ENCODE measurements at places on chromosomes 7 and 10.

DNA sequence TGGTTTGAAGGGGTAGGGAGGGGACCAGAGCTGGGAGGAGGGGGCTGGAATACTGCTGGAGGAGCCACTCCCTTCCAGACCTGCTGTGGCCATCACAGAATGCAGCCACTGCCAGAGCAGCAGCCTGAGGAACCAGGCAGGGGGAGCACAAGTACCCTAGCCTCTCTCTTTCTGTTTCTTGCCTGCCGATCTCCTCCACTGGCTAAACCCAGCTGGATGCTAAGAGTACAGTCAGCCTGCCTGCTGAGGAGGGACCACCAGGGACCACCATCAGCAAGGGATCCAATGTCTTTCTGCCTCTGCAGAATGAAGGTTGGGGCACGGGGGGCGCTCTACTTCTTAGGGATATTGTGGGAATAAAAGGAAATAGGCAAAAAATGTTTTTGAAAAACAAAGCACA lies 4.7 kb downstream of the BLVRA start:
- DNase-seq: no peak

DNA sequence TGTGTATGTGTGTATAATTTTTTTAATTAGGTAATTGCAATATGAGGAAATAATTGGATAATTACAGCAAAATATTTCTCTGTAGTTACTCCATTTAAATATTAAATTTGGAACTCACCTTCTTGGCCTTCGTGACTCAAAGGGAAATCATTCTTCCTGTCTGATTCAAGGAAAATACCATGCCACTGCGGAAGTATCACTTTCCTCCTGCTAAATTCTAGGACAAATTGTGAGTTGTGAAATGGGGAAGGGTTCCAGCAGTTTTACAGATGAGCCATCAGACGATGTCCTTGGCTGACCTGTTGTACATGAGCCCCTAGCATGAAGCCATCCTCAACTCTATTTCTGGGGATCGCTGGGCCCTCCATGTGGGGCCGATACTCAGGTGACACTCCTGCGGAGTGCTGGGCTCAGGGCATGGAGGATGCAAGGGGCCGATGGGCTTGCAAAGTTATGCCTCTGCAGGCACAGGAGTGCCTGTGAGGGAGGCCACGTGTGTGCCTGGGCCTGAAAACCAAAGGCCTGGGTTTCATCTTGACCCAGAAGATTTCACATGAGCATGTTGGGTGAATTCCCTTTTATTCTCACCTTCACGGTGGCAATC lies 179.6 kb upstream of the TCERG1L start:
- no peak for DNase-seq

GRCh38 chr10:1573334-1573969 lies 163.9 kb downstream of the ADARB2 start:
- no peak for DNase-seq

DNA sequence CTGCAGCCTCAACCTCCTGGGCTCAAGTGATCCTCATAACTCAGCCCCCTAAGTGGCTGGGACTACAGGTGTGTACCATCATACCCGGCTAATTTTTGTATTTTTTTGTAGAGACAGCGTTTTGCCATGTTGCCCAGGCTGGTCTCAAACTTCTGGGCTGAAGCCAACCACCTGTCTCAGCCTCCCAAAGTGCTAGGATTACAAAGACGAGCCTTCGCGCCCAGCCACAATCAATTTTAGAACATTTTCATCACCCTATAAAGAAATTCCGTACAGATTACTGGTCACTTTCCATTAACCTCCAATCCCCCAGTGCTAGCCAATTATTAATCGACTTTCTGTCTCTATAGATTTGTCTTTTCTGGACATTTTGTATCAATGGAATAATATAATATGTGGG lies 32.3 kb upstream of the PALS2 start:
- no peak for DNase-seq

DNA sequence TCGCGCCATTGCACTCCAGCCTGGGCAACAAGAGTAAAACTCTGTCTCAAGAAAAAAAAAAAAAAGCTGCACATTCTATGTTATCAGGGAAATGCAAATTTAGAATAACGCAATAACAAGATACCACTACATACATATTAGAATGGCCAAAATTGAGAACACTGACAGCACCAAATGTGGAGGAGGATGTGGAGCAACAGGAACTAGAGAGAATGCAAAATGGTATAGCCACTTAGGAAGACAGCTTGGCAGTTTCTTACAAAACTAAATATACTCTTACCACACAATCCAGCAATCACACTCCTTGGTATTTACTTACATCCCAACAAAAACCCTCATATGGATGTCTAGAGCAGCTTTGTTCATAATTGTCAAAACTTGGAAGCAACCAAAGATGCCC lies 76.8 kb downstream of the ALOX5 start:
- DNase-seq: peak; percentile 63

DNA sequence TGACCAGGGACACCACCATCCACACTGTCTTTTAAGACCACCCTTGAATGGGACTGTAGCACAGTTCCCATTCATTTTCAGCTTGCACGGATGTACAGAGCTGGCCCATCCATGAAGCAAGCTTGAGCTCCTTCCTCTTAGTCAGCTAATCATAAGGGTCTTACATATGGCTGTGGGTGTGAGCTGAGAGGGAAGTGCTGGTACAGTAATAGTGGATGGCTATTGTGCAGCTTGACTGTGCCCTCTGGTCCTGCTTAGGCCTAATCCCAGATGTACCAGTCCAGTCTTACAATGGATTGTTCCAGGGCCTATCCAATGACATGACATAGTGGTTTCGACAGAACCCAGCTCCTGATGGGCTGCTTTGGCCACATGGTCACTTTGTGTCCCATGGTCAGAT lies 96.9 kb upstream of the ZNF438 start:
- no peak for DNase-seq

DNA sequence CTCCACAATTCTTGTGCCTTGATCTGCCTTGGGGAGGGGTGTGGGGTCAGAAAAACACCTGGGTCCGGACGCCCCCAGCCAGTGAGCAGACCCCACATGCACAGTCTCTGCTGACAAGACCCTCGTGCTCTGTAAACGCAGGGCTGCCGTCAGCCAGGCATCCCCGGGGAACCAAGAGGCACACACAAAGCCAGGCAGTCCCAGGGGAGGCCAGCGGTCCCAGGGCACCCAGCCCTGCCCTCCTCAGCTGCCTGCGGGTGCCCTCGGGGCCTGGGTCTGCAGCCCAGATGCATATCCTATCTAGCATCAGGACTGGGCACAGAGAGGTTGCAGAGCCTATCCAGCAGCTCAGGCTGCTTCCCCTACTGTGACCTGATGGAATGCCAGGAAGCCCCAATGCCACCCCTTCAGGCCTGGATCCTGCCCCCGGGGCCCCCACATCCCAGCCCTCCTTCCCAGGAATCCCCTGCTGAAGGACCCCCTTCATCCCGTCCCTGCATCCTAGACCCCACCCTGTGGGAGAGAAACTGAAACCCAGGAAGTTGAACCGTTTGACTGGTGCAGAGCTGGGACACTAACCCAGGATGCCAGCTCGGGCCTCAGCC lies 92.4 kb downstream of the MICALL2 start:
- DNase-seq: no peak

GRCh38 chr7:50331564-50332208 lies 27.2 kb downstream of the IKZF1 start:
- no peak for DNase-seq

- no peak for DNase-seq
These were observed 83.5 kb downstream of the FAS start for GRCh38 chr10:89074120-89074519.

DNA sequence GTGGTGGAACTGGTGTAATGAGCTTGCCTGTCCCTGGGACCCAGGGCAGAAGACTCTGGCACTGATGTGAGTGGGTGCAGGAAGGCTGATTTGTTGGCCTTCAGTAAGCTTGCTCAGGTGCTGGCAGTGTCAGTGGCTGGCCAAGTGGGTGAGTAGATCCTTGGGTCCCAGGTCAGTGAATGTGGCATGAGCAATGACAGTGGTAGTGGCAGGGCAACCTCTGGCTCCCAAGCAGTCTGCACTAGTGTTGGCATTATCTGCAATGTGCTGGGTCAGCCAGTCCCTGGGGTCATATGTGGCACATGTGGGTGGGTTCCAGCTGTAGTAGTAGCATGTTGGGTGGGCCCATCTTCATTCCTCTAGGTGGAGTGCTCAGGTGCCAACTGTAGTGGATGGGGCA lies 640.9 kb upstream of the GRM3 start:
- DNase-seq: no peak

DNA sequence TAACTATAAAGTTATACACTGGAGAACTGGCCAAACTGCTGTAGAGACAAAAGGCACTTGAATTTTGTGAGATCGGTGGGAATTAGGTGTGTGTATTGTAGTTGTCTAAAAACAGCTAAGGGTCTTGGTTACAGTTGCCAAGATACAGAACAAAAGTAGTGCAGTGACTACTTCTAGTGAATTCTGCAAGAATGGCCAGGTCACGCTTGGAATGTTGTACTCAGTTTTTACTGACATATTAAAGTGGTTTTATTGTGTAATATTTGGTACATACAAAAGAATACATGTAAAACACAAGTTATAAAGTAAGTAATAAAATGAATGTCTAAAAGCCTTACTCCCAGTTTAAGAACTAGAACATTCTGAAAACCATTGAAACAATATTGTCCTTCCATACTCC lies 42.4 kb downstream of the PRPF18 start:
- DNase-seq: no peak

DNA sequence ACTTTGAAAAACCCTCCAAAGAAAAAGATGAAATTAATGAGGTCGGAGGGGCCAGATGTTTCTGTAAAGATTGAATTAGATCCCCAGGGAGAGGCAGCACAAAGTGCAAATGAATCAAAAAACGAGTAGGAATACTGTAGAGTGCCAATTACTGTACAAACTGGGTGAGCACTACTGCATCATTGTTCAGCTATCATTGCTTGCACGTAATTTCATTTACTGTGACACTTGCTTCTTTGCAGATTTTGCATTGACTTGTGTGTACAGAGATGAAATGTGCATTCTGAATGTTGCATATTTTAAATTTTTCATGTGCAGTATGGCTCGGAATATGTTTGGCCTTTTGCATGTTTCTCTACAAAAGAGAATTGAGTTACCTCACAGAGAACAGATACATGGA lies 123.7 kb downstream of the LCOR start:
- no peak for DNase-seq

DNA sequence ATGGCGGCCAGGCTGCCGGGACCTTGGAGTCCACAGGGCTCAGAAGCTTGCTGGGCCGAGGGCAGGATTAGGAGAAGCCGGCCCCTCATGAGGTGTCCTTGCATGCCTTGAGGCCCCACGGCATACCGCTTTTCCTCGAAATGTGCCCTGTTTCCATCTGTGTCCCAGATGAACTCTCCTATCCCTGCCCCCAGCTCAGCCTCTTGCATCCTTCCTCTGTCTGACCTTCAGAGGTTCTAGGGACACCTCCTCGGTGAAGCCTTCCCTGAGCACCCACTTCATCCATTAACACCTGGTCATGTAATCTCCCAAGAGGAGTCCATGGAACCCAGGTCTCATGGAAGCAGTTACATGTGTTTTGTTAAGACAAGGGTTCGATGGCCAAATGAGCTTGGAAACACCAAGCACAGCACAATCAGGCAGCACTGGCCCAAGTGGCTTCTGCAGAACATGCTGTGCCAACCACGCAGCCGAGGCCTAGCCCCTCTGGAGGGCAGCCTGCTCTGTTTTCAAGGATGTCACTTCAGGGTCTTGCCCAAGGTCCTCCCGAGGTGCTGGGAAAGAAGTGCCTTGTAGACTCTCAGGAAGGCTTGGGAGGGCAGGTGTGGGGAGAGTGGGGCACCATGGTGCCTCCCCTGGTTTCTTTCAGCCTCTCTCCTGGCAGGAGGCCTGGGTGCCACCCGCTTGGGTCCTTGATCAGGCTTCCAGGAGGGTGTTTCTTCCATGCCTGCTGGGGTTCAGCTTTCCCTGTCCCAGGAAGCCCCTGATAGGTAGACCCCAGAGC lies 124.3 kb downstream of the NEURL1 start:
- no peak for DNase-seq

DNA sequence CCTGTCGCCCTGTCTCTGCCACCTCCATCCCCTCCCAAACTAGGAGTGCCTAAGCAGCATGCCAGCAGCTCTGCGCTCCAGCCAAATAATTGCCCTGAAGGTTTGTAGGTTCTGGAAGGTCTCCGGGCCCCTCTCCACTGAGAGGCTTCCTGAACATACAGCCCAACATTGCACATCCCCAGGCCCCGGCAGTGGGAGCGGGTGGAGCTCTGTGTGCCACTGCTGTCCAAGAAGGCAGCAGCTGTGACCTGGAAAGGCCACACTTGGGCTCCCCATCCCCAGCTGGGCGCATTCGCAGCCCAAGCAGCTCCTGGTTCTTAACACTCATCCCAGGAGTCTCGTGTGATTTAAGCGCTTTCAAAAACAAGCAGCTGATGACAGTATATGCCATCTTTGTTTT lies 95.7 kb downstream of the COL13A1 start:
- DNase-seq: no peak

DNA sequence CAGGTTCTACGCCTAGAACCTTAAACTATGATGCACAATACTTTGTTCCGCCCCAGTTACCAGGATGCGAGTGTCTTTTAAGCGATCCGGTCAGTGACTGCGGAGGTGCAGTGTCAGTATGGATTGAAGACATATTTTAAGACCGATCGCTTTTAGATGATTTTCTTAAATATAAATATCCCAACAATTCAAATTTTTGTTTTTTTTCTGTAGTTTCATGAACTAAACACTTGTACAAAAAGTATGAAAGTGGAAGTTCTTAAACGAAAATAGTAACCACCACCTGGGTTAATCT lies 835 bp downstream of the COMMD3 start:
- no peak for DNase-seq

- no peak for DNase-seq
These were observed 15.9 kb downstream of the VPS41 start for GRCh38 chr7:38893061-38893460.

DNA sequence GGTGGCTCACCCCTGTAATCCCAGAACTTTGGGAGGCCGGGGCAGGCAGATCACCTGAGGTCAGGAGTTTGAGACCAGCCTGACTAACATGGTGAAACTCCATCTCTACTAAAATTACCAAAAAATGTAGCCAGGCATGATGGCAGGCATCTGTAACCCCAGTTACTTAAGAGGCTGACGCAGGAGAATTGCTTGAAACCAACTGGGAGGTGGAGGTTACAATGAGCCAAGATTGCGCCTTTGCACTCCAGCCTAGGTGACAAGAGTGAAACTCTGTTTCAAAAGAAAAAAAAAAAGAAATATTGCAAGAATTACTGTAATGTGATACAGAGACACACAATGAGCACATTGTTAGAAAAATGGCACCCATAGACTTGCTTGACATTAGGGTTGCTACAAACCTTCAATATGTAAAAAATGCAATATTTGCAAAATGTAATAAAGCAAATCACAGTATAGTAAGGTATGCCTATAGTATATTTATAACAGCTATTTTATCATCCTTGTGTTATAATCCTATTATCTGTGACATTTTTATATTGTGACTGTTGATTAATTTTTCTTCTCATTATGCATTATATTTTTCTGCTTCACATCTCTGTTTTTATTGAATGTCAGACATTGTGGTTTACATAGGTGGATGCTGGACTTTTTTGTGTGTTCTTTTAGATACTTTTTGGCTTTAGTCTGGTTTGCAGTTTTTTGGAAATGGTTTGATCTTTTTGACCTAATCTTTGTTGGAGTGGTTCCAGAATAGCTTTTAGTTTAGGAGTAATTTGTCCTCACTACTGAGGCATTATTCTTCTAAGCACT lies 55.4 kb upstream of the HELLS start:
- DNase-seq: no peak

- no peak for DNase-seq
These were observed 298.2 kb downstream of the SORCS1 start for GRCh38 chr10:106866244-106866845.

- peak; percentile 21 for DNase-seq
These were observed 34.4 kb upstream of the GRID1 start for GRCh38 chr10:86400705-86401587.
